ENCODE measurements at places on chromosomes 6 and 20.

GRCh38 chr6:37539171-37540028 lies 39.7 kb upstream of the CCDC167 start:
- H3K4me1 ChIP-seq, result peaks cover 17% of the 10 kb centered on the region
- H3K36me3 ChIP-seq, result no peaks in the 10 kb centered on the region
- no peak overlapping the region for H3K4me3 ChIP-seq

- H3K4me3 ChIP-seq, result no peak overlapping the region
- H3K27ac ChIP-seq, result no peak overlapping the region
- H3K27me3 ChIP-seq, result peaks cover 7% of the 10 kb centered on the region
- no peaks in the 10 kb centered on the region for H3K4me1 ChIP-seq
- DNase-seq, result no peak
- H3K36me3 ChIP-seq, result no peaks in the 10 kb centered on the region
Measured at GRCh38 chr20:44135012-44135412, 52.0 kb downstream of the JPH2 start.

DNA sequence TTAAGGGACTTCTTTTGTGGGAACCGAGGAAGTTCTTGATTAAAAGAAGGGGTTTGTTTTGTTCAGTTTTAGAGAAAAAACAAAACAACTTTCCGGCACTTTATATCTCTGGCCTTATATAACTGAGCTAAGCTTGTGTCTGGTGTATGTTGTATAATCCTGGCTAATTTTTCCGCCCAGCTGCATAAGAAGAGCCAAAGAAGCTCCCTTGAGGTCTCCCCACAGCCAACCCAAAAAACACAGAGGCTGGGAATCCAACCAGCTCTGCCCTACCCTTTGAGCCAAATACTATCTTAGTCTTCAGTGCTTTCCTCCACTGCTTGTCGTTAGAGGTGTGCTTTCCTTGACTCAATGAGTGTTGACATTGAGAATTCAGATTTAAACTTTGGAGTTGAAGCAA lies 45.5 kb upstream of the RNF146 start:
- no peaks in the 10 kb centered on the region for H3K36me3 ChIP-seq
- no peaks in the 10 kb centered on the region for H3K4me1 ChIP-seq
- DNase-seq, result no peak
- no peak overlapping the region for H3K4me3 ChIP-seq

- no peaks in the 10 kb centered on the region for H3K27me3 ChIP-seq
- peak overlapping the region; percentile 95 for H3K27ac ChIP-seq
- H3K4me3 ChIP-seq, result peak overlapping the region; percentile 44
- no peak for DNase-seq
- H3K36me3 ChIP-seq, result peaks cover 42% of the 10 kb centered on the region
Measured at GRCh38 chr6:142903812-142904211, 41.2 kb downstream of the HIVEP2 start.

DNA sequence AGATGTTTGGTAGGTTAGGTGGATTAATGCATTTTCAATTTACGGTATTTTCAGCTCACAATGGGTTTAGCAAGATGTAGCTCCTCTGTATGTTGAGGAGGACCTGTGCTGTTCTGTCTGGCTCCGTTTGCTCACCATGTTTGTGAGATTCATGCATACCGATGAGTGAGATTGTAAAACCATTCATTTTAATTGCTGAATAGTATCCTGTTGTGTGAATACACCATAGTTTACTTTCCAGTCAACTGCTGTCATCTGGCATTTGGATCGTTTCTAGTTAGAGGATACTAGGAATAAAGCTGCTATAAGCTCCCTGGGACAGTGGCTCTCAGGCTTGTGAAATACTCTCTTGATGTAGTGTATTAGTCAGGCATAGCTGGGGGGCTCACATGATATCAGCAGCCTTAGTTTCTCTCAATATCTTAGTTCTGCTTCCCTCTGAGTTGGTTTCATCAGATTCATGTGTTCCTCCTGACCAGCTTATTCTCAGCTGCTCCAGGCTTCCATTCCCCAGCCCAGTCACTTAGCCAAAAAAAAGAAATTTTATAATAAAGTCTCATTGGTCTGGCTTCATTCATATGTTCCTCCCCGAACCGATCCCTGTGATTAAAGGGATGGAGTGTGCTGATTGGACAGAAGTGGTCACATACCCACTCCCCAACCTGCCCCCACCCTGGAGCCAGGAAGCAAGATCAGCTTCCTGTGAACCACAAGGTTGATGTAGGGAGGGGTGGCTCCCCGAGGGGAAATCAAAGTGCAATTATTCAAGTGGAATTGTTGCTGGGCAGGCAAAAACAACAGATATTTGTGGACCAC lies 10.9 kb upstream of the B4GALT5 start:
- H3K4me3 ChIP-seq, result no peak overlapping the region
- no peaks in the 10 kb centered on the region for H3K36me3 ChIP-seq
- no peak overlapping the region for H3K27ac ChIP-seq
- DNase-seq, result no peak
- H3K4me1 ChIP-seq, result peaks cover 10% of the 10 kb centered on the region

DNA sequence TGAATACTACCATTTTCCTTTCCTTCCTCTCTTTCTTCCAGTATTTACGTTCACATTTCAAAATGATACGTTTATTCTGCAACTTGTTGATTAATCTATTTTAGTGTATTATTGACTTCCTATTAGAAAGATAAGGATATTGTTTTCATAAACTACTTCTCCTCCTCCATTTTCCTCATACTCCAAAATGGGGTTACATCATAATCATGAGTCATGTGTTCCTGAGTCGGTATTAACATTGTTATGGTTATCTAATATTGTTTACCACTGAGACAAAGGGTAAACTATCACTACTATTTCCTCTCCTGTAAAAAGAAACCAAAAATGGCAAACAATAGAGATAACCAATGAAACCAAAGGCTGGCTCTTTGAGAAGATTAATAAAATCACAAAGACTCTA lies 126.5 kb upstream of the CDYL start:
- no peak for DNase-seq
- H3K4me3 ChIP-seq, result no peak overlapping the region
- H3K27ac ChIP-seq, result no peak overlapping the region
- H3K36me3 ChIP-seq, result no peaks in the 10 kb centered on the region
- H3K27me3 ChIP-seq, result peaks cover 36% of the 10 kb centered on the region

DNA sequence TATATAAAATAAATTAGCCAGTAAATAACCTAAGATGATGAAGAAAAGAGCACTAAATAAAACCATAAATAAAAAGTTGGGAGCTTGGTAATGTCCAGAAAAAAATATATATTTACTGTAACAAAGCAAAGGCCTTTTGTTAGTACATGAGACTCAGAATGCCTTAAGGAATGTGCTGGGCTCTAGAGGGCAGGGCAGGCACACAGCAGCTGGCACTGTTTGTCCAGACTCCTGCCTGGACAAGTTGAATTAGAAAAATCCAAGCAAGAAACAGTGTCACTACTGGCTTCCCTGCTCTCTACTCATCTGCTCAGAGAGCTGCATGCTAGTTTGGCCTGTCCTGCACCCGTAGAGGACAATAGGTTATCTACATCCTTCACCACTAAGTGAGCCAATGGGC lies 8.8 kb downstream of the DEFB129 start:
- H3K4me3 ChIP-seq, result no peak overlapping the region
- DNase-seq, result no peak
- H3K4me1 ChIP-seq, result peaks cover 18% of the 10 kb centered on the region
- no peaks in the 10 kb centered on the region for H3K27me3 ChIP-seq
- no peak overlapping the region for H3K27ac ChIP-seq
- no peaks in the 10 kb centered on the region for H3K36me3 ChIP-seq

DNA sequence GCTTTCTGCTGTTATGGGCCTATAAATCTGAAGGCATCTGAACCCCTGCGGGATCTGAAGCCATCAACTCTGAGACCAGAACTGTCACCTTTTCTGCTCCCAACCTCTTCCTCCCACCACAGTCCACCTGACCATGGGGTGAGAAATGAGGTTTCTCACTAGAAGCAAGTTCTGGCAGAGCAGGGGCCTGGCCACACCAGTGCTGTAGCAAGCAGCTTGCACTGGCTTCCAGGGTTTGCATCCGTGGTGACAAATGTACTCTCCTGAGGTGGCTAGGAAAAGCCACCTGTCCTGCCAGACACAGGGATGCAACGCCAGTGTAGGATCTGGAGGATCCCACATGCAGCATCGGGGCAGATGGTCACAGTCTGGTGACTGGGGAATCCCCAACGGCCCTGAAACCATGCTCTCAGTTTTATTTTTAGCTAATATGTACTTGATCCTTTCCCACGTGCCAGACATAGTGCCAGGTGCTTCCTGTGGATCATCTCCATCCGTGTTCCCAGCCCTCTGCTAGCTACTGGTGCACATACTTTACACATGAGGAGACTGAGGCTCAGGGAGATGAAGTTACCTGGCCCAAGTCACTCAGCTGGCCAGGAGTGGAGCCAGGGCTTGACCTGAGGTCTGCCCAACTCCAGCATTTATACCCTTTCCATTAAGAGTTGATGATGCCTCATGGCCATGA lies 122.1 kb upstream of the SPACA1 start:
- no peak for DNase-seq
- peaks cover 6% of the 10 kb centered on the region for H3K4me1 ChIP-seq
- no peak overlapping the region for H3K4me3 ChIP-seq
- no peaks in the 10 kb centered on the region for H3K36me3 ChIP-seq
- H3K27ac ChIP-seq, result no peak overlapping the region

DNA sequence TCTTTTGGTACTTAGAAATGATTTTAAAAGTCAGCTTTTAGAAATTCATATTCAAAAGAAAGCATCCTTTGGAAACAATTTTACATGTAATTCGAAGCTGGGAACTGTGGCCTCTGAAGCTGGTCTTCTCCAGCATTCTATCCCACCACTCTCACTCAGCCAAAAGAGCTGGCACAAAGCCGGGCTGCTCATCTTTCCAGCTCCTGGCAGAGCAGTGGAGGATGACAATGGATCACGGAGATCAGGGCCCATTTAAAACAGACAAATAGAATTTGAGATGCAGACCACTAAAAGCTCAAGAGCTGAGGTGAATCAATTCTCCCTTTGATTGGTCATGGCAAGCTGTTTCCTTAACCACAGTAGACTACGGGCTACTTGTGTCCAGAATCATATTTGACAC lies 60.6 kb downstream of the OTOR start:
- no peaks in the 10 kb centered on the region for H3K36me3 ChIP-seq
- DNase-seq, result no peak
- H3K4me3 ChIP-seq, result no peak overlapping the region
- no peaks in the 10 kb centered on the region for H3K4me1 ChIP-seq

GRCh38 chr6:69555088-69555638 lies 241.6 kb downstream of the LMBRD1 start:
- no peak overlapping the region for H3K4me3 ChIP-seq
- DNase-seq, result no peak
- no peaks in the 10 kb centered on the region for H3K36me3 ChIP-seq
- H3K27ac ChIP-seq, result no peak overlapping the region

- peak; percentile 28 for DNase-seq
- peak overlapping the region; percentile 40 for H3K27ac ChIP-seq
- peaks cover 46% of the 10 kb centered on the region for H3K4me1 ChIP-seq
- no peaks in the 10 kb centered on the region for H3K27me3 ChIP-seq
Measured at GRCh38 chr6:683742-684440, 9.0 kb downstream of the EXOC2 start.

- H3K27ac ChIP-seq, result no peak overlapping the region
- no peak overlapping the region for H3K4me3 ChIP-seq
- no peaks in the 10 kb centered on the region for H3K36me3 ChIP-seq
- no peak for DNase-seq
Measured at GRCh38 chr6:45915780-45916468, 99.7 kb downstream of the CLIC5 start.

DNA sequence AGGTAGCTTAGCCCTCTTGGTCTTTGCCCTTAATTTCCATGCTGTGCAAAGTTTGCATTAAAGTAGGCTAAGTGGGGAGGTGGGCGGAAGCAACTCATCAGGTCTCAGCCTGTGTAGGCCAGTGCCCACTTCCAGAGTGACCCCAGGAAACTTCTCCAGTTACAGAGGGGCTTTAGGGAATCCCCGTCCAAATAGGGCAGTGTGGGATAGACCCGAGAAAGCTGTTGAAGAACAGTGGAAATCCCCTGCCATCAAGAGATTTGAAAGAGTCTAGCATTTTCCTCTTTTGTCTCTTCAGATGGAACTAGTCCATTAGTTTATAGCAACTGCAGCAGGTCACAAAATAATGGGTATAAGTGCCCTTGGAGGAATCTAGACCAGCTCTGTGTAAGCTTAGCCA lies 20.2 kb downstream of the SF3B5 start:
- H3K27me3 ChIP-seq, result no peaks in the 10 kb centered on the region
- H3K4me1 ChIP-seq, result peaks cover 6% of the 10 kb centered on the region
- H3K27ac ChIP-seq, result no peak overlapping the region
- no peak overlapping the region for H3K4me3 ChIP-seq

DNA sequence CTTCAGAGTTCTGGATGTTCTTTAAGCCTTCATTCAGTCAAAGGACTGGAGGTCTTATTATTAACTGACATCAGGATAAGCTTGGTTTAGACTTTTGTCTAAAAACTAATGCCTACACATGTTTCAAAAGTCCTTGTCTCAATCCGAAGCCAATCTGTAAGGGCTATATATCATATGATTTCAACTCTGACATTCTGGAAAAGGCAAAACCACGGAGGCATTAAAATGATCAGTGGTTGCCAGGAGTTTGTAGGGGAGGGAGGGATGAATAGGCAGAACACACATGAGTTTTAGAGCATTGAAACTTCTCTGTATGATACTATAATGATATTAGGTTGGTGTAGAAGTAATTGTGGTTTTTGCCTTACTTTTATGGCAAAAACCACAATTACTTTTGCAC lies 1285.8 kb upstream of the CITED2 start:
- no peak overlapping the region for H3K4me3 ChIP-seq
- no peak overlapping the region for H3K27ac ChIP-seq
- H3K4me1 ChIP-seq, result no peaks in the 10 kb centered on the region
- H3K36me3 ChIP-seq, result no peaks in the 10 kb centered on the region

DNA sequence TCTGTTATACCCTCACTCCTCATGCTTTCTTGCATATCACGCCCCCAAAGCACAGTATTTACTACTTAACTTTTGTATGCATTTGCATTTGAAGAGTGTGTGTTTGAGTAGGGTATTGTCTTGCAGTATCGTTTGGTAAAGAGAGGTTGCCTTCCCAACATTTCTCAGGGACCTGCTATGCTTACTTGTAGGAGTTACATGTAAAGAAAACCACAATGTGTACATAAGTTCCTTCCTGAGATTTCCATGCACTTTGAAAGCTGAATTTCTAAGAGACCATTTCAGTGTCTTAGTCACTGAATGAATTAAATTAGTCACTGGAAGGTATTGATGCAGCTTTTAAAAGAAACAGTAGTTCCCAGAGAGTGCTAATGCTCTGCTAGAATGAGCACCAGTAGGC lies 159.3 kb upstream of the LAMA2 start:
- H3K4me3 ChIP-seq, result no peak overlapping the region
- H3K27me3 ChIP-seq, result peaks cover 46% of the 10 kb centered on the region
- no peaks in the 10 kb centered on the region for H3K36me3 ChIP-seq
- no peak for DNase-seq
- peaks cover 3% of the 10 kb centered on the region for H3K4me1 ChIP-seq

GRCh38 chr20:10763112-10763511 lies 89.3 kb upstream of the JAG1 start:
- no peaks in the 10 kb centered on the region for H3K36me3 ChIP-seq
- H3K4me1 ChIP-seq, result no peaks in the 10 kb centered on the region
- no peak for DNase-seq
- H3K4me3 ChIP-seq, result no peak overlapping the region

All from activated naive CD8-positive, alpha-beta T cell treated with anti-CD3 and anti-CD28 coated beads for 36 hours (primary cell).